ENCODE measurements at places on chromosomes 3 and 15.

DNA sequence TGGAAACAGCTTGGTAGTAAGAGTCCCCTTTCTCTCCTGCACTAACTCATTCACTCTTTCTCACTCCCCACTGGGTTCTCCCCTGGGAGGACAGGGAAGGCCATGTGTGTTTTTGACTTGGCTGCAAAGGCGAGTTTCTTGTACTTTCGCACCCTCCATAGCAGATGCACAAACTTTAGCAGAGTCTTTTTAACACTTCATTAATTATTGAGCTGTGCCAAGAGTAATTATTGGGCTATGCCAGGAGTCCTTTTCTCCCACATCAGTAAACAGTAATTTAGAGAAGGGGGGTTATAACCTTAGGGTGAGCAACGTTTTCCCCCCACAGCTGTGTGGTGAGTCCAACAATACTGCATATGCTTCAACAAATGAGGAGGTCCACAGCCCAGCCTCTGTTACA lies 224.4 kb upstream of the ATP11B start:
- no peak for DNase-seq

GRCh38 chr3:57059411-57059810 lies 1.1 kb upstream of the SPATA12 start:
- DNase-seq = no peak

DNA sequence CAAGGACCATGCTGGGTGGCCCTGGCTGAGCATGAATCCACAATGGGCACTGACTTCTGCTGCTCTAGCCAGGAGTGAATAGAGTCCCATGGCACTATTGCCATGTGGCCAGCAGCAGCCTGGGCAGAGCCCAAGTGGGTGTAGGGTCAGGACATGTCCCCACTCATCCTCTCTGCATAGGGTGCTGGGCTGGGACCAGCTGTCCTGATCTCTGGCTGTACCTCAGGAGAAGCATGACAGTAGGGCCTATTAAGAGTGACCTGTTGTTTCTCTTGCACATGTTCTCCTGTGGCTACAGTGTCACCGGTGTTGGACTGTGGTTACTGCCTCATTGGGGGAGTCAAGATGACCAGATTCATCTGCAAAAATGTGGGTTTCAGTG lies 46.9 kb downstream of the DLEC1 start:
- DNase-seq = no peak

DNA sequence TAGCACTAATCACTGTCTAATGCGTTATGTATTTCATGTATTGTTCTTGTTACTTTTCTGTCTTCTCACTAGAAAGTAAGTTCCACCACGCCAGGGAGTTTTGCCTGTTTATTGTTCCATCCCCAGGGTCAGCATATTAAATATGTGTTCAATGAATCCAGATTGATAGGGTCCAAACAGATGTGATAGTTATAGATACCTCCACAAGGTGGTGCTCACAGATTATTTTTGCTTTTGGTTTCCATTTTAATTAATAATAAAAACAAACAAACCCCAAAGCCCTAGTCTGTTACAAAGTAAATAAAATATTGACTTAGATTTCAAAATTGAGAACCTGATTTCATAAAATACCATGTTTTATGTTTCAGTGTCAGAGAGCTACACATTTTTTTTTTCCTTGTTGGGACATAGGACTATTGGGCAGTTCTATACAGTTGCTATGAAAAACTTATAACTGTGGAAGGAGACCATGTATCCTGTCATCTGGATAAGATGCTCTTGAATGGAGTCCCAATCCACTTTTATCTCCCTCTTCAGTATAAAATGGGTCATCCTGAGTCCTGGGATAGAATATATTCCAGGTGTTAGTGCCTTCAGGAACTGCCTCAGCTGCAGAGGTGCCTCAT lies 12.4 kb downstream of the OTOL1 start:
- DNase-seq = no peak

GRCh38 chr3:113981803-113982202 lies 34.0 kb downstream of the ZDHHC23 start:
- DNase-seq = no peak

DNA sequence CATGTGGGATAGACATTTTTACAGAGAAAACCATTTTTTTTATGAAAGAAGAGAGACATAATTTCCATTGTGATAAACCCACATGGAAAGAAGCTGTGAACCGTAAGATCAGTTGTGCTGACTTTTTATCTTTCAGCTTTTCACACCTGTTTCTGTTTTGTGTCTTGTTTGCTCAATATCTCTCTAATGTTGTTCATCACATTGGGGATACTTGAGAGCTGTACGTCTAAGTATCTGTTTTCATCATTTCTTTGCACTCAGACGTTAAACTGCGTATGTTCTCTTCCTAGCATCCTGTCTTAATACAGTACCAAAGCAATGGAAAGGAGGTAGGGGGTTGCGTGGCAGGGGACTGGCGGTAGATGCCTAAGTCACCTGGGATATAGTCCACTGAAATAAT lies 449.0 kb downstream of the NAALADL2 start:
- no peak for DNase-seq

DNA sequence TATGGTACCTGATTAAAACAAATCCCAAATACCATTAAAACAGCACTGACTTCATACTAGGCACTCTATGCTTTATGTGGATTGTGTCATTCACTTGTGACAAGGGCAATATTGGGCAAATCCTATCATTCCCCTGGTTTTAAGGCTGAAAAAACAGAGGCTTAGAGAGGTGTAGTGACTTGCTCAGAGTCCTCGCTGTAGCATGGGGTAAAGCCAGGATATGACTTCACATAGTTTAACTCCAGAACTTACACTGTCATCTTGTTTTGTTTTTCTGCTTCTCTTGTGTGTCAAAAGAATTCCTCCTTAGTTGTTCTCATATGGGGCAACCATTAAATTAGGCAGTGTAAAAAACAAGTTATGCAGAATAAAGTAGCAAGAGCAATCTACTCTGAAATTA lies 40.3 kb upstream of the ICE2 start:
- no peak for DNase-seq

GRCh38 chr3:191388823-191389222 lies 58.5 kb upstream of the UTS2B start:
- DNase-seq = no peak

GRCh38 chr3:190333961-190334360 lies 11.7 kb upstream of the CLDN1 start:
- no peak for DNase-seq

DNA sequence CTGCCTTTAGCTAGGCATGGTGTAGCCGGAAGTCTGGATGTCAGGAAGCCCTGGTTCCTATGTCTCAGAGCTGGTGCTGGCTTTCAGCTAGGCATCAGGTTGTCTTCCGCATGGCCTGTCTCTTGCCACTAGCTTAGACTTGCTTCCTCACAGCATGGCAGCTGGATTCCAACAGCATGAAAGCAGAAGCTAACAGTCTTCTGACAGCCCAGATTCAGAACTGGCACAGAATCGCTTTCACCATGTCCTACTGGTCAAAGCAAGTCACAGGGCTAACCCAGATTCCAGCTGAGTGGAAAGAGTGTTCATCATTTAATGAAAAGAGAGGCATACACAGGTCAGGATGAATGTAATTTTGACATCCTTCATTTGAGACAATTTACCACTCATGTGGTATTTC lies 1050.5 kb downstream of the ROBO2 start:
- no peak for DNase-seq

DNA sequence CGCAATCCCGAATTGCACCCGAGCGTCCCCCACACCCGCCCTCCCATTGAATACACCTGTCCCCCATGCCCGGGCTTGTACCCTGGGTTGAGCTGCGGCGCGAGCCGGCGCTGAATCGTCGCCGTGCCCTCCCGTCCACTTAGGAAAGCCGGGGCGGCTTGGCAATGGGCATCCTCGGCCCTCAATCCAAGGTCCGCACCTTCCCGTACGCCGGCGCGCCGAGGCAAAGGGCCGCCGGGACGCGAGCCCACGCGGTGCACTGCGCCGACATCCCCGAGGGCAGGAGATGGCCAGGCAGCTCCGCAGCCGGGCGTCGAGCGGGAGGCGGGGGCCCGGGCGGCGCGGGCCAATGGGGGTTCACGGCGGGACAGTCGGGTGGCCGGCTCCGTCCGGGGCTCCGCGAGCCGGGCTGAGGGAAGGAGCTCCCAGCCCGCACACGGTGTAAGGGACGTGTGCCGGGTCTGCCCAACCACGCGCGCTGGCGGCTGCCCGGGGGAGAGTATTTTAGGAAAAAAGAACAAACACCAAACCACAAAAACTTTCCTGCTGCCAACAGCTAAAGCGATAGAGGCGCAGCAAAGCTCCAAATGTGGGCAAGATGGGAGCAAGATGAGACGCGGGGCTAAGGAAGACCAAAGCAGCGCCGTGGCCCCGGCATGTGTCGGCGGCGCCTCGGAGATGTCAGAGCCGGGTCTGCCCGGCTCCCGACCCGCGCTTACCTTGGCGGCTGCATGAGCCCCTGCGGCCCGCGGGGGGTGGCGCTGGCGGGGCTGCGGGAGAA lies 621 bp downstream of the RGMA start:
- peak; percentile 19 for DNase-seq

Measured in T1000 (cell line).